ENCODE measurements at places on chromosomes 1 and 21. TPM values are rescaled to one million over a fixed set of nuclear protein-coding genes. Genes with fewer than 3 reads are reported as not detected.

DNA sequence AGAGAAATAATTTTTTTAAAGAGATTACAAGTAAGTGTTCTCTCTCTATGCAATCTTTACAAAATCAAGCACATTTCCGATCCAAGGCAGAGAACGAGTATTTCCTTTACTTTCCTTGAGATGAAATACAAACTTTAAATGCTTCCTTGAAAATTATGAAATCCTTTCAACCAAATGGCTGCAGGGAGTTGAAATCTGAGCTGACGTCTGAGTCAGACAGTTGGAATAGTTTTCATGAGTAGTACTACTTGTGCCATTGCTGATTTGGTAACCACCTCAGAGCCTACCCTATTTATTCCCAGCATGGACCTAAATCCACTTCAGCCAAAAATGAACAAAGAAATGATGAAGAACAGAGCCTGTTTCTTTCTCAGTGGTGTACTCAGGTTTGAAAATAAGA, 183.6 kb downstream of the GIPC2 start:
- DNase-seq: peak; percentile 28

Gene CELA3A
- total RNA-seq: not detected

GRCh38 chr1:21705303-21705980, 36.3 kb upstream of the RAP1GAP start:
- no peak for DNase-seq

- DNase-seq: no peak
These were observed 9.3 kb downstream of the RGL1 start for GRCh38 chr1:183814121-183814681.

DNA sequence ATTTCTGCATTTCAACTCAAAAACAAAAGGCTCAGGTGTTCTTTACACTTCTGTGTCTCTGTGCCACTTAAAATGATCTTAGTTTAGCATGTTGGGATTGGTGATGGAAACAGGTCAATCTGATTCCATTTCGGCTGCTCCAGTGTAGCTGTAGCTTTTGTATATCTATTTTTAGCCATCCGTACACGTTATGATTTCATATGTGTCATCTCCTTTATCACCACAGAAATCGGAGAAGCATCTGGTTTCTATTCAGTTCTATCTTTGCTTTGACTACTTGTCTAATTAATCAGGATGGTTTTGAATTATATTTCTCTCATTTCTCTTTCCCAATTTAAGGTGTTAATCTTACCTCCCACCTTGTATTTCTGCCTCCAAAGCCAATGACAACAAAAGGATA, 41.1 kb downstream of the RGS21 start:
- no peak for DNase-seq

Gene TRAPPC3
- 71.5 TPM for total RNA-seq

Data from Calu3 (cell line).